Right lung (tissue), 10 donors: ENCODE measurements at places on chromosomes 12 and 14.

- DNase-seq: no peak
Observed at GRCh38 chr12:131513606-131514005, 197.3 kb upstream of the SFSWAP start.

GRCh38 chr12:96434107-96434506, 33.9 kb upstream of the CDK17 start:
- no peak for DNase-seq

DNA sequence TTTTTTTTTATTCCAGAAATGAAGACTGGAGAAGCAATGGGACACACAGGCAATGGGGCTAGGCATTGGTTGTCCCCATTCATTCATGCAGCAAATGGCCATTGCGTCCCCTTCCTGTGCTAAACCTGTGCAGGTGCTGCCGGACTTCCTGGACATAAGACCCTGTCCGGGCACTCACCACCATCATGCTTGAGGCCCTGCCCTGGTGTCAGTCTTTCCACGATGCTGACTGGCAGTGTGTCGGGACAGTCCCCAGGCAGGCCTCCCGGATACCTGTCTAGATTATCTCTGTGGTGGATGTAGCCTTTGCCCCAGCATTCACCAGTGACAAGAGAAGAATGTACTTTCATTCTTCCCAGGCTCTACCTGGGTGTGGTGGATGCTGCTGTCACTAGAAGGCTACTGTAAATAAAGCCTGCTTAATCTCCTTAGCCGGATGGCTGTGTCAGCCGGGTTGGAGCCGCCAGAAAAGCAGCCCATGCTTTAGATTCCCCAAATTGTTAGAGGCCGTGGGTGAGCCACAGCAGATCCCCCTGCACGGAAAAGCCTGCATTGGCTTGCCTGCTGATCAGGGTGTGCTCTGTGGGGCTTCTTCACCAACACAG, 94.5 kb upstream of the PARP11 start:
- no peak for DNase-seq

DNA sequence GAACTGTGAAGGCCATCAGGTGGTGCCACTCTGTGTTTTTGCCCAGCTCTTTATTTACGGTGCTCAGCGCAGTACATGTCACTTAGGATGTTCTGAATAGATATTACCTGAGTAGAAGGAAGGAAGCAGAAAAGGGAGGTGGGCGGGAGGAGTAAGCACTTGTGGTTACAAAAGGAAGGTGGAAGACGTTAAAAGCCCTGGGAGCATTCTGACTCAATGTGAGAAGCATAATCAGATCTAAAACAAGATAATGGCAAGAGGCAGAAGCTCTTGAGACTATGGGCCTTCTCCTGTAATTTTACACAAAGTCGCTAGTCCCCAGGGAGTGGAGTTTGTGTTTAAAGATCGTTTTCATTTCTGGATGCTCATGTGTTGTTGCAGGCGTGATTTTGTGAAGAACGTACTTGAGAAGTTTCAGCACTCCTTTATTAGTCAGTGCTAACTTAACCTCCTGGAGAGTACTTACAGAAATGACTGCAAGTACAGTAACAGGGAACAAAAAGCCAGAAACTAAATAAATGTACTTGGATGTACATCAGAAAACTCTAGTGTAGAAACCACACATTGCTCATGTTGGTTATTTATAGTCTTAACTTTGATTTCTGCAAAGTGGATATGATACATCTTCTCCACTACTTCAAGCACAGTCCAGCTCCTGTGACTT, 1523.5 kb downstream of the AACS start:
- no peak for DNase-seq

DNA sequence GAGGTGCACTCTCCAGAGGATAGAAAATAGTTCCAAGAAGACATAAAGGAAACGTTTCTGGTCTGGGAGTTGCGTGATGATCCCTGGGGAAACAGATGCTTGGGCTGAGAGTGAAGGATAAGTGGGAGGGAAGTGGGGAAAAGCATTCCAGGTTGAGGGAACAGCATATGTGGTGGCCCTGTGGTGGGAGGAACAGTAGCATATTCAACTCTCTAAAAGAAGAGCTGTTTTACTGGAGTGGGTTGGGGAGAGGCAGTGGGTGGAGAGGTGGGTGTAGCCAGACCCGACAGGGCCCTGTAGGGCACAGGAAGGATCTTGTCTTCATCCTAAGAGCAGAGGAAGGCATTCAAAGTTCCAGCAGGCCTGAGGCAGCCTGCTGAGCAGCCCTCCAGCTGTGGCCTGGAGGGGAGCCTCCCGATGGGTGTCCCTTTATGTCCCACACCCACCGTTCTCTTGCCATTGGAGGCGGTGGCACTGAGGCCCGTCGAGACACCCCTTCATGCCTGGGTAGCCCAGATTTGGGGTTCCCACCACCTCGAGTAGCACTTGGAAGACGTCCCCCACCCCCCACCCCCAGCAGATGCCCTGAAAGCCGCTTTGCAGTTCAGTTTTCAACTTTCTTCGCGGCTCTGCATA, 310.5 kb upstream of the FKBP4 start:
- DNase-seq: no peak

DNA sequence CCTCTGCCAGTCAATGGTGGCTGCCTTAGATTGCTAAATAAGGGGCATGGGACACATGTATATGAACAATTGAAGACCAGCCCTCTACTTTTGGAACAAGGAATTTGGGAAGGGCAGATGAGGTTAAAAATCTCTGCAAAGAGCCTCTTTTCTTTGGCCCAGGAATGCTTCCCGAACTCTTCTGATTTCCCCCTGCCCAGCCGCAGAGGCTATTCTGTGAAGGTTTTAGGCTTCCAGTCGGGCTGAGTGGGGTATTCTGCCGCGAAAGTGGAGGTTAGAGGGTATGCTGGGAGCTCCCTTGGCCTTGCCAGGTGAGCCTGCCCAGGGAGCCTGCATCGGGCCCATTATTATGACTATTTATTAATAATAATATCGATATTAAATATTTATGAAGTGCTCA, 1.2 kb downstream of the POU6F1 start:
- DNase-seq: no peak

DNA sequence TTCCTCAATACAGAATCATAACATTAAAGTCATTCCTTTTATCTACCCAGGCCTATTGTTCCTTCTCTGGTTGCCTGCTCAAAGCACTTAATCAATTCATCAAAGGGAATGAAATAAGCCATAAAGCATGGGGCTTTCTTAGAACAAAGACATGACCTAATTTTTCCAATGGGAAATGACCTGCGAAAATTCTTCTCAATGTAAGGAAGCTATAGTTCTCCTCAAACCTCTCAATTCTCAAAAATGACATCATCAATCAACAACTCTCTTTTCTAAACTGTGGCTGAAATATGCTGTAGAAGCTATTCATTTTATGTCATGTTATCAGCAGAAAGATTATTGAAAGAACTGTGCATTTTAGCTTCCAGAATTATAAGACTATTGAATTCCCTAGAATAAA, 116.0 kb upstream of the PTPRR start:
- no peak for DNase-seq

DNA sequence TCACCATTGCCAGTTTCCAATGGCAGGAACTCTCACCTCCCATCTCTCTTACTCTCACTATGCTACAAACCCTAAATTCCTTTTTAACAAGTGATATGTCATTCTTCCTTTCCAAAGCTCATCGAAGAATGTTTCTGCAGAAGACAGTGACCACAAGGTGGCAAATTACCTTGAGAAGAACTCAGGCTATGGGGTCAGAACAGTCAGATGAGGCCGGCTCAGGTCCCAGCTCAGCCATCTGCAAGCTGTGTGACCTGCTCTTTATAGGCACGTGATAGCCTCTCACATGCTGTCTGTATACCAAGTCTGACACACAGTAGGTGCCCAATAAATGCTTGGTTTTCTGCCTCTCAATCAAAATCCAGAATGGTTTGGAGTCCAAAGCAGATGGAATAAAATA, 80.7 kb downstream of the FOXN3 start:
- no peak for DNase-seq

GRCh38 chr12:28771968-28772367, 377.1 kb upstream of the FAR2 start:
- no peak for DNase-seq

DNA sequence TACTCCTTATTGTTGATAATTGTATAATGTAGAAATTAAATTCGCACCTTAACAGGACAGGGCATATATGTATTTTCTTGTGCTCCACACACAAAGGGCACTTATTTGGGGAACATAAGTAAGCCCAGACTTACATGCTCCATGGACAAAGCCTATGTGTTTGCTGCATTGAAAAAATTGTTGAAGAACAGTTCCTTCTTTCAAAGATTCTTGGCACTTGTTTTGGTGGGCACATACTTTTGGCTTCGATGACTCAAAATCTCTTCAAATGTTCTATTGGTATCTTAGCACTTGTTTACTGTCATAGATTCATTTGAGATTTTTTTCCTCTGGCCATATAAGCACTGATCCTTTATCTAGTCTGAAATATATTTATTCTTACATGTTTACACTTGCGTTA, 1.4 kb upstream of the MAP4K5 start:
- DNase-seq: no peak

DNA sequence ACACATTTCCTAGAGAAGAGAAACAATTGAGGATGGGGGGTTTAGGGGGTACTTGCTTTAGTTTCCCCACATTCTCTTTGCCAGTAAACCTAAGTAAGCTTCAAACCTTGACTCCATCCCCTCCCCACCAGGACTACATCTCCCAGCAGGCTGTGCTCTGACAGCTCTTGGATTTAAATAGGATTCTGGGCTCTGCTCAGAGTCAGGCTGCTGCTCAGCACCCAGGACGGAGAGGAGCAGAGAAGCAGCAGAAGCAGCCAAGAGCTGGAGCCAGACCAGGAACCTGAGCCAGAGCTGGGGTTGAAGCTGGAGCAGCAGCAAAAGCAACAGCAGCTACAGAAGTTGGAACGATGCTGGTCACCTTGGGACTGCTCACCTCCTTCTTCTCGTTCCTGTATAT, 20.6 kb downstream of the RDH12 start:
- peak; percentile 27 for DNase-seq

GRCh38 chr12:58298803-58299202, 357.4 kb downstream of the ATP23 start:
- no peak for DNase-seq

DNA sequence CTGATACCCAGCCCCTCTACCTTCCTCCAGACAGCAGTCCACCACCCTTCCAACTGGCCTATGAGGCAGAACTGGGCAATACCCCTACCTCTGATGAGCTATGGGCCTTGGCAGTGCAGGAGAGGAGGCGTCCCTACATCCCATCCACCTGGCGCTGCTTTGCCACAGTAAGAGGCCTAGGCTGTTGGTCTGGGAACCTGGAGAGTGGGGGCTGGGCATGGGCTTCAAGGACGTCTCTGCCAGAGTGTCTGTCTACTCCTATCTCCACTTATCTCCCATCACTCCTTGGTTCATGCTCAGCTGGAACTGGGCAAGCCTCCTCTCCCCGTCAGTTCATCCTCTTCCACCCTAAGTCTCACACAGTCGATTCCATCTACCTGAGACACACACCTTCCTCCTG, 6.5 kb downstream of the AMHR2 start:
- no peak for DNase-seq

DNA sequence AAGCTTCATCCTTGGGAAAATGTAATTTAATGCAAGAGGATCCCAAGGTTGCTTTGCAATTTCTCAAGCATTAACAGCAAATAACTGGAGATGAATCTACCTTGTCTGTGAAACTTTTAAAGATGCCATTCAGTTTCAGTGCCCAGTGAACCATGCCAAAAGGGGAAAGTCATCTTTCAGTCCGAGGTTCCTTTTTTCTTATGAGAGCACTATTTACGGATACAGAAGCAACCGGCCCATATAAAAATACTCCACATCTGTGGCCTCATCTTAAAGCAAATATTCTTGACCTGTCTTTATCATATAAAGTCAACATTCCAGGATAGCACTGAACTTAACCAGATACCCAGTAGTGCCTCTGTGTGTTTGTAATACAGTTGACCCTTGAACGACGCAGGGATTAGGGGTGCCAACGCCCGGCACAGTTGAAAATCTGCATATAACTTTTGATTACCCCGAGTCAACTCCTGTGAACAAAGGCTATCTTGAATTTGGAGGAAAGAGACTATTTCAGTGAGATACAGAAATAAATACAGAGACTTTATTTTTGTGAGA, 209.4 kb downstream of the PCNX1 start:
- DNase-seq: no peak

DNA sequence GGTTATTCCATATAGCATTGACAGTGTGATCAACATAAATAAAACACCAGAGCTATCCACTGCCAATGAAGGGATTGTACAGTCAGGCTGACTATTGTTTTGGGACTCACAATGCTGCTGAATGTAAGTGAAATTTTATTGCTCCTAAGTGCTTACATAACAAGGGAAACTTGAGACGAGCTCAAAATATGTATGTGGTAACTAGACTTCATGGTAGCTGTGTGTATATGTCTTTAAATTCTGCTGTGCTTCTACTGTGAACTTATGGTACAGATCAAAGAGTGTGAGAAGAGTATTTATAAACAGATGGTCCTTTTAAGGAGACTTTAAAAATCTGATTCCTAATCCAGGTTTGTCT, 6.9 kb downstream of the FLRT2 start:
- DNase-seq: no peak

GRCh38 chr12:63787306-63787705, 7.6 kb downstream of the RXYLT1 start:
- DNase-seq: no peak

- DNase-seq: no peak
Observed at GRCh38 chr14:95502381-95502950, 14.0 kb downstream of the SYNE3 start.

GRCh38 chr14:105090493-105091053, 25.3 kb upstream of the GPR132 start:
- peak; percentile 75 for DNase-seq

GRCh38 chr12:119998471-119999245, 9.6 kb downstream of the BICDL1 start:
- no peak for DNase-seq

- peak; percentile 74 for DNase-seq
Observed at GRCh38 chr12:94427501-94428381, 31.9 kb downstream of the CEP83 start.

- DNase-seq: peak; percentile 50
Observed at GRCh38 chr12:62466018-62466593, 520 bp upstream of the MON2 start.

- no peak for DNase-seq
Observed at GRCh38 chr12:8644345-8645248, 18.0 kb downstream of the MFAP5 start.

- no peak for DNase-seq
Observed at GRCh38 chr12:26648584-26648983, 184.4 kb downstream of the ITPR2 start.

DNA sequence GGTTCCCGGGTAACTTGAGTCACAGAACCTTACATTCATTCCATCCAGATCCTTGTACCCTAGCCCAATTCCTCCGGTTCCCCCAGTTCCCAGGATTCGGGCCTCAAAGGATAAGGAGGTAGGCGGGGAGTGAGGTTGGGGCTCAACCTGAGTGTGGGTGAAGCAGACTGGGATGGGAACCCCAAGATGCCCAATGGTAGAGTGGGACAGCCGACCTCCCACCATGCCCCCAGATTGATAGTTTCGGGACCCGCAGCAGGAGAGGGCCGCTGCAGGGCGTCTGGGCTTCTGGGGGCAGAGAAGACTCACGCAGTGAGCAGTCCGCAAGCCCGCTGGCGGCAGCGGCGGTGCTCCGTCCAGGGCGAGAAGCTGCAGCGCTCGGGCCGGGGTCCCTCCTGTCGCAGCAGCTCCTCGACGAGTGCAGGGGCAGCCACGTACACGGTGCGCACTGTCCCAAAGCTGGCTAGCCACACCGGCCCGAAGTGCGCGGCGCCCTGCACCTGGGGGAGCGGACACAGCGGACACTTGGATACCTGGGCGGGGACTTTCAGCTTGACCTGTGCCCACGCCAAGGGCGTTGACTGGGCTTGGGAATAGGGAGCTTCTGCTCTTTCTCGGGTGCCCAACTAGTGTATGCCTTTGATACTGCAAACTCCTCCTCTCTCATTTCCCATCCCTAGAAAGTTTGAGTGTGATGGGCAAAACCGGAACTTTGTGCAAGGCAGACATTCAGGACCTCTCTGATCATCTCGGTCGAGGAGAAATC, 997 bp downstream of the CYP27B1 start:
- DNase-seq: no peak
